Left forelimb (tissue), 1 donor: ENCODE measurements at places on chromosomes 16 and 17.

GRCh38 chr17:55308613-55309391 is 44.0 kb downstream of the HLF start:
- no peak for DNase-seq

DNA sequence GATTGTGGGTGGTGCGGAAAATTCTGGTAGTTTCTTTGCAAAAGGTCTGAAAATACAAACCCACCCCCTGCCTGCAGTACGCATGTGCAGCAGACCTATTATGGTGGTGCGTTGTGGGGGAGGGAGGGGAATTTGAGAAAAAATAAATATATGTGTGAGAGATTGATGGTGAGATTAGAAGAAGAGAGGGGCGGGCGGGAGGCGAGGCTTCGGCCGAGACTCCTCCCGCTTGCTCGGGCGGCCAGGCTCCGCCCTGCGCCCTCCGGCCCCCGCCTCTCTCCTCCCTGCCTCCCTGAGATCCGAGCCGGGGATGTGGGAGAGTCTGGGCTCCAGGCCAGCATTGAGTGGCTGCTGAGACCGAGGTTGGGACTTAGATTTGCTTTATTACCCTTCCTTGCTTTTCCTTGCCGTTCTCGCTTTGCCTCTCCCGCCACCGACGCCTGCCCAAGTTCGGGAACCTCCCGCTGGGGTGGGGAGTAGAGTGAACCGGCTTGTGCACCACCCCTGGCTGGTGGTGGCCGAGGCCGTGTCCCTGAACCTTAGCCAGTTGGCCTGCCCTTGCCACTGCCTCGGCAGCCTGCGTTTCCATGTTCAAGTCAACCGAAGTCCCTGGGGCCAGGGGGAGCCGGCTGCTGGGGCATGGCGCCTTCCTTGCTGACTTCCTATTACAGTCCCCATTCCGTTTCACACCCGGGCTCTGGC is 956 bp upstream of the CHD3 start:
- peak; percentile 95 for DNase-seq

DNA sequence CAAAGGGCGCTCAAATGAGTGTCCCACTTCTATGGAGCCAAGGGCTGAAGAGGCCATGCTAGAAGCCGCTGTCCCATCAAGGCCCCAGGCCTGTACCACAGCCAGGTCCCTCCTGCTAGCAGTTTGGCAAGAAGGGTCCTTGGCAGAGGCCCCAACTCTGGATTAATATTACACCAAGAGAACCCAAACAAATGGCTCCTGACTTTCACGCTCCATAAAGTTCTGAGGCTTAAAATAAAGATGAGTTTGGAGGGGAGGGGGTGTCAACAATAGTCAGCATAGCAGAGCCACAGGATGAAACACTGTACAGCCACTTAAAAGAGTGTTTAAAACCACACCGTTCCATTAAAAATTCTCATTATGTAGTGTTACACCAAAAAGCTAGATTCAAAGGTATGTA is 30.5 kb downstream of the CUEDC1 start:
- no peak for DNase-seq

- DNase-seq, result no peak
Observed at GRCh38 chr17:655618-656017, 59.0 kb downstream of the VPS53 start.

DNA sequence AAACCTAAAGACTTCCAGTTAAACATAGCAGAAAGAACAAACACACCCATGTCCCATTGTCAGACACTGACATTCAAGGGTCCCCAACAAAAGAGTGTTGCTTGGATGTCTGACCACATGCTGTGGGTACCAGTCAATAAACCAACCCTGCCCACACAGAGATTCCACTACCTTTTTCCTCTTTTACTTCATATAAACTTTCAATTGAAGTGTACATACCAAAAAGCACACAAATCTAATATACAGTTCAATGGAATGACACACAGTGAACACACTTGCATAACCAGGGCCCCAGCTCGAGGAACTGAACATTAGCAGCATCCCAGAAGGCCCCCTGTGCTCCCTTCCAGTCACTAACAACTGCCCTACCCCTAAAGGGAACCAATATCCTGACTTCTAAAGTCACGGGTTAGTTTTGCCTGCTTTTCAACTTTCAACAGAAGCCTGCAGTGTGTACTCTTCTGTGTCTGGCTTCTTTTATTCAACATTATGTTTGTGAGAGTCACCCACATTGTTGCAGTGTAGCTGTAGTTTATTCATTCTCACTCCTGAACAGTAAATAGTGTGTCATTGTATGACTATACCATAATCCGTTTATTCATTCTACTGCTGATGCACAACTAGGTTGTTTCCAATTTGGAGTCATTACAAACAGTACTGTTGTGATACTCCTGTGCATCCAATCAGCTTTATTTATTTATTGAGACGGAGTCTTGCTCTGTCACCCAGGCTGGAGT is 18.0 kb downstream of the CFDP1 start:
- DNase-seq, result no peak

GRCh38 chr17:65064452-65065019 is 8.0 kb upstream of the GNA13 start:
- no peak for DNase-seq
